CD8-positive, alpha-beta T cell (primary cell): ENCODE measurements at places on chromosomes 6 and 20.
A peak's percentile ranks its signal among the peaks of the same experiment; 100 is the strongest.

- no peak for DNase-seq
These were observed 5.3 kb upstream of the GUCA1B start for GRCh38 chr6:42200035-42200434.

DNA sequence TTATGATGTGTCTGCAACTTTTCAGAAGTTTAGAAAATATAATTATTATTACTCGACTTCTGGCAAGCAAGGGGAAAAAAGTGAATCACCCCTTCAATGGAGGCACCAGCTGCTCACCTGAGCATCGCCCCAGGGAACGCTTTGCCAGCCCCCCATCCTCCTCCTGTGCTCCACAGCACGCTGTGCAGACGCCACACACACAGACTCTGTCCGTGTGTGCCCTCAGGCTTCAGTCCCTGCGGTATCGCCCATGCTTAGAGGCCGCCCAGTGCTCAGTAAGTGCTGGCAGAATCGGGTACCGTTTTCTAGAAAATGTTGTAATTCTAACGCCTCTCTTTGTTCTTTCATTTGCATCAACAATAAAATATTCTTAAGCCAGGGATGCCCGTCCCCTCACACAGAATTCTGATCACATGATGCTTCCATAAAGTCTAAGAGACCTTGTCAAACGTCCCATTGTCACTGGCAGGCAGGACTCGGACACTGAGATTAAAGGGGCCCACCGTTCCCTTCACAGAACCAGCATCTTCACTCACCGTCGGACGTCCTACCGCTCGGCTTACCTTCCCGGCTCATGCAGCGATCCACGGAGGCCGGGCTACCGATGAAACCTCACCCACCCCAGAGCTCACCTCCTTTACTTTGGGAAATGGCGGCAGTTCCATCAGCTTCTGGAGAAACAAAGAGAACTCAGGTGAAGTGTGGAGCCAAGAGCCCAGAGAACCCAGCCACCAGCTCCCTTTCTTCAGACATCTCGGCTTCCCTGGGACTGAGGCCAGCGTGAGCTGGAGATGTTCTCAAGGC, 105.5 kb downstream of the DLL1 start:
- no peak for DNase-seq

DNA sequence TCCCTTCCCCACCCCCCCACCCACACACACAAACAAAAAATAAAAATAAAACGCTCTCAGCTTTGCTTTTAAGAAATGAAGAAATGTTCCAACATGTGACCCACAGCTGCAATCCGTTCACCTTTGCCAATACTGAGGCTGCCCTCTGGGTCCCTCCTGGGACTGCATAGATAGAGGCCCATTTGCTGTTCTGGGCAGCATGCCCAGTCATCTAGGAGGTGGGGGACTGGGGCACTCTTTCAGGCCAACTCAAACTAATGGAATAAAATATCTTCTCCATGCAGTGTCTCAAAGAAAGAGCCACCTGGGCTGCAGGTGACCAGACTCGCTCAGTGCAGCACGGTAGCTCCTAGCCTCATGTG, 79.9 kb downstream of the SLC22A3 start:
- DNase-seq, result no peak

- DNase-seq, result peak; percentile 61
These were observed at the start of gene SIRT5 for GRCh38 chr6:13574571-13575376. Gene SIRT5, plus strand, starts transcription at chr6:13574601. Its CDS starts 9,510 bp downstream, at chr6:13584111.

DNA sequence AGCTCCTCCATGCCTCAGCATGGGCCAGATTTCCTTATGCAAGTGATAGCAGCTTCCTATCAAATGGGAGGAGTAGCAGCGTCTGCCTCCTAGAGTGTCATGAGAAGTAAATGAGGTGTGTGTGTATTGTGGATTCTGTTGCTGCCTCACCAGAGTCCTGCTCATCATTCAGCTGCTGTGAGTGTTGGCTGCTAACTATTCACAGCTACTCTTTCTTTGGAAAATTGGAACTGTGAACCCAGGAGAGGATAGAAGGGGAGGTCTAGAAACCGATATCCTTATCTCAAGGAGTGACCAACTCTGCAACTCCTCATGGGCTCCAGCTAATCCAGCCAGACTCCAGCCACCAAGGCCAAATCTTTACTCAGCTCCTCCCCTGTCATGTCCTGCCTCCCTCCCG, 63.3 kb downstream of the TOX2 start:
- DNase-seq, result no peak

DNA sequence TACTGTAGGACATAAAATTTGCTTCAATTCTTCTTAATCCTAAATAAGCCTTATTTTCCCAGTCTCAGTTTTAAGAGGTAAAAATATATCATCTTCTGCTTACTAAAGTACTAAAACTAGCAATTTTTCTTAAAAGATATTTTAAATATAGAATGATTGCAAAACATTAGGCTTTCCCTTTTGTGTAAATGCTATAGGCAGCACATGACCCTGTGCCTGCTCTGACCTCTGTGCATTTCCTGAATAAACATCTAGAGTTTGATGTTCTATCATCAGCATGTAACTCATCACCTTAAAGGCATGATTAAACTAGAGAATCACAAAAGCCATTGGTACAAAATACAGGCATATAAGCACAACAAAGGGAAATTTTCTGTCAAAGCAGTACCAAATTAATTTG, 422.7 kb downstream of the TFAP2B start:
- no peak for DNase-seq

DNA sequence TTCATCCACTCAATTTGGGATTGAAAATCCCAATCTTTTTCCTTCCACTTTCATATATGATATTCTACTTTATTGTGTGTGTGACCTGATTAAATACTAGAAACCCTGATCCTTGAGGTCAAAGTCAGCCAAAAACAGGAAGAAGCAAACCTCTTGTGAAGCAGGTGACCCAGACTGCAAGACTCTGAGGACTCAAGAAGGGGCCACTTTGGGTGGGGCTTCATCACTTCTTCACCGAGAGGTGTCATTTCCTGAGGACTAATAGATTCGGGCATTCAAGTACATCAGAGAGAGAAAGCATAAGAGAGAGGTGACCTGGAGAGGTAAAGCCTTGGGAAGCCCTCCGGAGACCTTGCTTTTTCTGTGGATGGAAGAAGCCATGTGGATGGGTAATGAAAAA, 129.0 kb downstream of the CFAP61 start:
- peak; percentile 17 for DNase-seq

DNA sequence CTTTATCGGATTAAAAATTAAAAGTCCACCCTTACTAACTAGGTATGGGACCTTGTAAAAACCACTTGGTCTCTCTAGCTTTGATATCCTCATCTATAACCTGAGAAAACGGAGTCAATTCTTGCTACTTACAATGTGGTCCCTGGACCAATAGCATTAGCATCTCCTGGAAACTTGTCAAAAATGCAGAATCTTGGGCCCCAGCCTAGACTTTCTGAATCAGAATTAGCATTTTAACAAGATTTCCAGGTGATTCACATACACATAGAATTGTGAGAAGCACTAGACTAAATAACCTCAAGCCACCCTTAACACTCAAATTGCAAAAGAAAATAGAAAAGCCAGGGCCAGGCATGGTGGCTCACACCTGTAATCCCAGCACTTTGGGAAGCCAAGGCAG, 96.6 kb downstream of the RNGTT start:
- no peak for DNase-seq

DNA sequence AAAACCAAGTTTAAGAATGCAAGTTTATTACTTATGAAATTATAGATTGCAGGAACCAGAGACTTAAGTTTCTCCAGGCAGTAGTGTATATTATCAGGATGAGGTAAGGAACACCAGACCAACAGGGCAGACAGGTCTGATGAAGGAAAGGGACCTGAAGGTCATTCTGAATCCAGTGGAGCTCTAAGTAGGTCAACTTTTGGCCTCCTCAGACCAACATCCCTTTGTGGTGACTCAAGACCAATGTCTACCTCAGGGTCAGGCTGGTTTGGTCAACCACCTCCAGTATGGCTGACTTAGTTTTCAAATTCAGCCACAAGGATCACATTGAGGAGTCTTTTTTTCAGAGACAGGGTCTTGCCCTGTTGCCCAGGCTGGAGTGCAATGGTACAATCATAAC, 38.7 kb upstream of the TFAP2A start:
- no peak for DNase-seq

GRCh38 chr6:24307881-24308280, 50.0 kb downstream of the DCDC2 start:
- DNase-seq, result no peak

DNA sequence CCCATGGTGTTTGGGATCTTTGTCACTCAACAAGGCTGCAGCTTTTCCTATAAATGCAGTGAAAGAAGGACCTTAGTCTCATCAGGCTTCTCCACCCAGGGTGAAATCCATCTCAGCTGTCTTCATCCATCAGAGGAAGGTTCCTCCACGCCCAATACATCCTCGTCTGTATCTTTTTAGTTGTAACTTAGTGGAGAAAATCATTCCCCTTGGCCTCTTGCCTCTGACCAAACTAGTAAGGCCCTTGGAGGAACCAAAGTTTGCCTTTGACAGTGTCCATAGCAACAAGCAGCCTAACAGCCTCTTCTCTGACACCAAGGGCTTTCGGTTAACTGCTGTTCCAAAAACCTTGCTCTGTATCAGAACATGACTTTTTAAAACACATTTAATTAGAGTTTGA, 230.3 kb upstream of the ECI2 start:
- no peak for DNase-seq

DNA sequence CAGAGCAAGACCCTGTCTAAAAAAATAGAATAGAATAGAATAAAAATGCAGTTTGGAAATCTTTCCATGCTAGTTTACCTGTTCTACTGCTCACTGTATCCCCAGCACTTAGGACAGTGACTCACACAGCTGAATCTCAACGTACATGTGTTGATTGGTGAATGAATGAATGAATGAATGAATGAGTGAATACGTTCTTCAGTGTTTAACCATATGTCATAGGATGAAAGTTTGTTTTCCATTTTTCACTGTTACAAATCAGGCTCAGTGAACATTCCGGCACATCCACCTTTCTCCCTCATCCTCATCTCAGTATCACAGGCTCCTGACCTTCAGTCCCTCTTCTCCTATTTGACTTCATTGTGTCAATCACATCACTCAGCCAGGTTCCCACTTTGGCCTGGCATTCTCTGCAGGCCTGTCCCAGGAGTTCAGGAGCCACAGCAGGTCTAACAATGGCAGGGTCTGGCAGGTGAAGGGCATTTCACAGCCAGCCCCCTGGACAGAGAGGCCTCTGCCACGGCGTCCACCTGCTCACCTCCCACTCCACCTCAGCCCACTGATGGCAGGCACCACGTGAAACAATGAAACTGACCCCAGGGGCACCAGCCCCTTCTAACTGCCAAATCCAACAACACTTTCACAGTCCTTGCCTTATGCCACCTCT, 7.9 kb downstream of the ZC3H12D start:
- DNase-seq, result no peak

DNA sequence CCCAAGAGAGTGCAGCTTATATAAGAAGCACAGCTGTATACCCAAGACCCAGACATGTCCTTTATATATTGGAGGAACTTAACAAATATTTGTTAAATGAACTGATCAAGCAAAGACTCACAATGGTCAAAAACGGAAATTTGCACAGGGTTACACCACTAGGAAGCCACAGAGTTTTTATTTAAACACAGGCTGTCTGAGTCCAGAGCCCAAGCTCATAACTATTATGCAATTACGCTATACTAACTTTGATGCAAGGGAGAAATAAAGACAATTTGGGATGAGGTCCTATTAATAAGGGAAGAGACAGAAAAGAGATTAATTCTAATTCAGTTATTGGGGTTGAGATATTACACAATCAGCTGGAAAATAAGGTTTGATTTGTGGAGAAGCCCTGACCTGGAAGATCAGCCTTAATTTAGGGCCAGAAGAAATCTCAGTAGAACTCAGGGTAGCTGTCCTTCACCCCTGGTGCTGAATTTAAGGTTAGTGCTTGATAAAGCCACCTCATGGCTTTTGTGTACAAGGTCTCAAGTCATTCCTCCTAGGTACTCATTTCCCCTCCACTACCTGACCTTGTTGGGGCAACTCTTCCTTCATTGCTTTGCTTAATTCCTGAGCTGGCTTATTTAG, 10.5 kb upstream of the ZNF334 start:
- DNase-seq, result no peak

DNA sequence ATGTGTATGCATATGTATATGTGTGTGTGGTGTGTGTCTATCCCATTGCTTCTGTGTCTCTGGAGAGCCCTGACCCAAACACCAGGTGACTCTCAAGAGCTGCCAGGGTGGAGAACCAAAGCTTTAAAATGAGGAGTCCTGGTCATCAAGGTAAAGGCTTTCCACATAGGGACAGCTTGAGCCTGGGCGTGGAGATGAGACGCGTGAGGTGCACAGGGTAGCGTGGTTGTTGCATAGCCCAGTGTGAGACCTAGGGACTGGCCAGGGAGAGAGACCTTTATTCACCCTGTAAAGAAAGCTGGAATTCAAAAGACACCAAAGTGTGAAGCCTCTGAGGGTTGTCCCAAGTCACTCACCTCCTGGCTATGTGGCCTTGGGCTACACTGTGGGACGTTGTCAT, 149.1 kb downstream of the SYCP2 start:
- no peak for DNase-seq

- no peak for DNase-seq
These were observed 246.8 kb downstream of the CD83 start for GRCh38 chr6:14364370-14364769.

GRCh38 chr20:37095108-37095598, 644 bp downstream of the RBL1 start:
- peak; percentile 58 for DNase-seq

GRCh38 chr6:128246472-128247260, 273.7 kb downstream of the PTPRK start:
- no peak for DNase-seq

- DNase-seq, result no peak
These were observed 154.4 kb upstream of the STMND1 start for GRCh38 chr6:16947375-16948015.

- no peak for DNase-seq
These were observed 233.5 kb upstream of the AGPAT4 start for GRCh38 chr6:161507375-161507774.

DNA sequence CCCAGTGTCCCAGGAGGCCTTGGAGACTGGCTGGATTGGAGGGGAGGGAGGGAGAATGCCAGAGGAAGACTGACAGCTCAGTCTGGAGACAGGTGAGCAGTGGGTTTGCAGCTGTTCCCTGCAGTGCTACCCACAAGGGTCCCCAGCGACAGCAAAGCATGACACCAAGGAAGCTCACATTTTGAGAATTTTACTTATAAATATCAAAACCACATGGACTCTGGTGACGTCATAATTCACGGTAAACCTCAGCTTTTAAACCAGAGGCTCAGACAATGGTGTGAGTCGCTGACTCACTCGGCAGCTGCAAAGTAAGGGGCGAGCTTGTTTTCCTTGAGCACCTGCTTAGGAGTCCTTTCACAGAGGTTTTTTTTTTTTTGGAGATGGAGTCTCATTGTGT, 65.2 kb downstream of the THBS2 start:
- no peak for DNase-seq

DNA sequence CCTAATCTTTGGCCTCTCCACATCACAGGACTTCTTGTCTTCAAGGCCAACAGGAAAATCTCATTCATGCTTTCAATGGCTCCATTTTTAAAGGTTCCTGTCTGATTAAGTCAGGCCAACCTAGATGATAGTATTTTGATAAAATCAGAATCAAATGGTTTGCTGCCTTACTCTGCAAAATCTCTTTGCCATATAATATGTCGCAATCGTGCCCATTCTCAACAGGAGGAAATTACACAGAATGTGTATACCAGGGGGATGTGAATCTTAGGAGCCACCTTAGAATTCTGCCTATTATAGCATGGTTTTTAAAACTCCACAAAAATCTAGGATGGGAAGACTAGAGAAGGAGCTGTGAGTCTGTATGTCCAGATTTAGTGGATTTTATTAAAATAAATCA, 612.9 kb upstream of the MAN1A1 start:
- DNase-seq, result no peak
